Lung (tissue), 17 donors: ENCODE measurements at places on chromosomes 7 and 10. TPM values are rescaled to one million over a fixed set of nuclear protein-coding genes. Genes with fewer than 3 reads are reported as not detected.

The LIPM gene
- total RNA-seq: not detected

The LRIT1 gene
- total RNA-seq: not detected

The HOXA9 gene
- 0.46 TPM for total RNA-seq

The CNTNAP2 gene
- total RNA-seq: 0.43 TPM

The CYP3A4 gene
- not detected for total RNA-seq

The ITIH2 gene
- 4.9 TPM for total RNA-seq

DNA sequence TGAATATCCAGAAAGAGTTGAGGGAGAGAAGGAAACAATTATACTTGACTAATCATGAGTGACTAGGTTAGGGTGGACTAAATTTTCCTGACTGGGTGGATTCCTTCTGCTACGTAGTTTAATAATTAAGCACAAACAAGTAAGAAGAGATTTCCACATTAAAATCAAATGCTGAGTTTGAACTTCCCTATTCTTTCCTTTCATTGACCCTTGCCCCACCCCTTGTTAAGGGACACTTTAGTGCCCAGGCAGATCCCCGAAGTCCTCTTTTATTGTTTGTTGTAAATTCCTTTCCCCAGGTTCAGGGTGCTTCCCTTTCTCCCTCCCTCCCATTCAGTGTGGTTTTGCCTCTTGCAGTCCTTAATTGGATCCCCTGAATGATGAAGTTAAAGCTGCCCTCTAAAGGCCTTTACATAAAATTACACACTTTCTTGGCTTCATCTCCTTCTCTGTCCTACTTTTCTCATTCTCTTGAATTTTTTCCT lies 8.8 kb upstream of the SPAM1 start:
- no peaks in the 10 kb centered on the region for H3K36me3 ChIP-seq
- DNase-seq: peak; percentile 32
- no peaks in the 10 kb centered on the region for H3K4me1 ChIP-seq

DNA sequence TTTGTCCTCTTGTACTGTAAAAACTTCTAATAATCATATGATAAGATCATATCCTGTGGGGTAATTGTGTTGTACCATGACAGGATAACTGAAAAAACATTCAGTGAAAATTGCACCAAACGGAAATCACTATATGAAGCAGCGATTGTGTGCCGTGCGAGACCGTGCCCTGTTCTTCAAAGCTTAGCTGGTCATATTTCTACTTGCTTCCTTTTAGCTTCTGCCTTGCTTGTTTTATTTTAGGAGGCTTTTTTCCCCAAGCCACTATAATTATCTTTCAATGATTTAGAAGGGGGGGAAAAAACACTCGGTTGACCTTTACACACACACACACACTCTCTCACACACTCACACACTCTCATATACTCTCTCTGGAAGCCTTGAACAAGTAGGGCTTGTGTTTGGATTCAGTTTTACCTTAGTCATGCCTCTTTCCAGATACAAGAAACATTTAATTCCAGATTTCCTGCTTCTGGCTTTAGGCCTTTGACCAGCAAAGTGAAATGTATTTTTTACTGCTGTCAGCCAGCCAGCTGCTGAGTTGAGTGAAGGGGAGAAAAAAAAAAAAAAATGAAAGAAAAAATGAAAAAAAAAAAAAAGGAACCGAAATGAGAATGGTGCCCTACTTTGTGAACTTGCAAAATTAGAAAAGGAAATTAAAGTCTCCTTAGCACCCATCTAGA lies 181.4 kb downstream of the ARID5B start:
- DNase-seq: peak; percentile 87
- H3K27ac ChIP-seq: peak overlapping the region; percentile 92

- no peak for DNase-seq
- no peaks in the 10 kb centered on the region for H3K36me3 ChIP-seq
- no peak overlapping the region for H3K27ac ChIP-seq
- peaks cover 2% of the 10 kb centered on the region for H3K27me3 ChIP-seq
- H3K4me1 ChIP-seq: no peaks in the 10 kb centered on the region
- no peak overlapping the region for H3K4me3 ChIP-seq
Observed at GRCh38 chr7:131921016-131921415, 364.6 kb upstream of the PODXL start.

DNA sequence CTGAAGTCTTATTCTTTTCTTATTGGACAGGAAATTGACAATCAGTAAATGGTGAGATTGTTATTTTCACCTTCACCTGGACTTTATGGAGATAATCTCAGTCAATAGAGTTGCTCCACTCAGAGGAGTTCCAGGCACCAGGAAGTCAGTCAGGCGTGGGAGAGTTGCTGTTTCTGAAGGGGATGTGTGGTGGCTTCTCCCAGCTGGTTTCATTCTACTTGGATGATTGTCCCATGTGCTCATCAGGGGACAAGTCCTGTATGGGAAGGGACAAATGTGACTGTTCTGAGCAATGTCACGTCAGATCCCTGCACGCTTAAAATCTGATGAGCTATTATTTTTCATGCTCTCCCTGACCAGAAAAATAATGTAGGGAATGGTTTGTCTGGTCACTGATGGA lies 222.5 kb upstream of the PITRM1 start:
- DNase-seq: no peak
- peaks cover 10% of the 10 kb centered on the region for H3K4me1 ChIP-seq
- H3K27ac ChIP-seq: no peak overlapping the region
- H3K27me3 ChIP-seq: no peaks in the 10 kb centered on the region
- H3K4me3 ChIP-seq: no peak overlapping the region

DNA sequence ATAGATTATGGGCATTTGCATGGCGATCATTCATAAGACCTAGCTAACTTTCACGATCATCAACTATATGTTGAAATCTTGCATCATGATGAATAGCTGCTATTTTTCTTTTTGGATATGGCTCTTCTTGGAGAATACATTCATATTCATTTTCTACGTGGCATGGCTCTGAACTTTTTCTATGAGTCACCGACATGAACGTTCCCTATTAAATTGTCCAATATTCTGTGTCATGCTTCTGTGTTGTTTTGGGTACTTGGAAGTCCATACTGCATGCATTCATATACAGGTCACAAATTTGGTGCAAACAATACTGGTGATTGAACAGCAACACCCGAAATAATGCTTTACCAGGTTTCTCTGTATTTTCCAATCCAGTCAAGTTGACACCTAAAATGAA lies 37.9 kb upstream of the ANKRD1 start:
- no peak overlapping the region for H3K27ac ChIP-seq
- no peak overlapping the region for H3K4me3 ChIP-seq
- no peak for DNase-seq
- H3K36me3 ChIP-seq: no peaks in the 10 kb centered on the region
- H3K4me1 ChIP-seq: peaks cover 10% of the 10 kb centered on the region
- H3K27me3 ChIP-seq: no peaks in the 10 kb centered on the region

- H3K4me1 ChIP-seq: no peaks in the 10 kb centered on the region
- H3K4me3 ChIP-seq: no peak overlapping the region
- no peaks in the 10 kb centered on the region for H3K36me3 ChIP-seq
- H3K27me3 ChIP-seq: no peaks in the 10 kb centered on the region
- no peak overlapping the region for H3K27ac ChIP-seq
Observed at GRCh38 chr7:142439739-142440138, 181.9 kb upstream of the PRSS58 start.

GRCh38 chr10:1736972-1737221 lies 428 bp downstream of the ADARB2 start:
- no peak overlapping the region for H3K27ac ChIP-seq
- peak overlapping the region; percentile 13 for H3K4me3 ChIP-seq
- no peak for DNase-seq
- peaks cover 11% of the 10 kb centered on the region for H3K27me3 ChIP-seq
- peaks cover 5% of the 10 kb centered on the region for H3K4me1 ChIP-seq
- no peaks in the 10 kb centered on the region for H3K36me3 ChIP-seq
